ENCODE measurements at places on chromosomes 2 and 18. TPM values are rescaled to one million over a fixed set of nuclear protein-coding genes. Genes with fewer than 3 reads are reported as not detected.

LOXHD1 gene
- 2.9 TPM for total RNA-seq

RND3 gene
- 20.8 TPM for total RNA-seq

- DNase-seq: no peak
These were observed 42.1 kb upstream of the ITSN2 start for GRCh38 chr2:24402242-24403097.

- no peak for DNase-seq
These were observed 113.3 kb downstream of the MYO1B start for GRCh38 chr2:191358325-191359025.

WDR54 gene
- total RNA-seq: 14.5 TPM

ABCB11 gene
- 0.32 TPM for total RNA-seq

DNA sequence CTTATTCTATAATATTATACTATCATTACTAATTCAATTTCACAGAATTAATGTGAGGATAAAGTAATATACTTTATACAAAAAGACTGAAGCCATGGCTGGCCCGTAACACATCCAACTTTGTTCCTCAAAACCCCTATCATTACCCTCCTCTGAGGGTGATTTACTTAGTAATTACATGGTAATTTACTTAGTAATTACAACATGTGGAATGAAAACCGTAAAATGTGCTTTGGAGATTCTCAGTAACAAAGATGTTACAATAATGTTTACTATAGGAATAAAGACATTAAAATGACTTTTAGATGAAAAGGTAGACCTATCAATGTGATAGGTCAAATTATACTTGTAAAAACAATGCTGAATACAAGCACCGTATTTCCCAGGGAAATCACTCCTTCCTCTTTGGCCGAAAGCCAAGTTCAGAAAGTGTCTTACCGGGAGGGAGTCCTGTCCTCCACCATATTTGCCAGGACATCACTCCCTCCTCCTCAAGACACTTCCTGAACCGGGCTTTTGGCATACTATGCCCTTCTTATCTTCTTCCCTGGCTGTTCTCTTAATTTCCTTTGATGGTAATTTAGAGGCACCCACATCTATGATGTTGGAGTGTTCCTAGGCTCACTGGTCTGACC is 1047.8 kb downstream of the SOCS6 start:
- no peak for DNase-seq

GKN1 gene
- total RNA-seq: not detected

GRCh38 chr2:17104454-17104853 is 413.8 kb downstream of the RAD51AP2 start:
- no peak for DNase-seq

FKBP1B gene
- 16.4 TPM for total RNA-seq

GRCh38 chr2:213818436-213818835 is 534.2 kb downstream of the SPAG16 start:
- DNase-seq: no peak

DNA sequence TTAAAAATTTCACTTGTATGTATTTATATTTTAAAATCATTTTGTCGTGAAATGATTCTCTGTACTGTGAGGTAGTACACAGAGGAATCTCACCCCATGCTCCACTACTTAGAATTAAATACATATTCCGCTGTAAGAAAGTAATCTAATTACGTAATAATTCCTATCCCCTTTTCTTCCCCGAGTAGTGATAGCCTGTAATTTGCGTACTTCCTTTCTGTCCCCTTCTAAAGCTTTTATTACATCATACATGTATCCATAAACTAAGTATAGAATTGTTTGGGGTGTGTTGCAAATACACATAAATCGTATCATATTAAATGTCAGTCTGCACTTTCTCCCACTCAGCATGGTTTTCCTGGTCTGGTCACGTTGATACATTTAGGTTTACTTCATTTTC is 12.4 kb upstream of the CHCHD5 start:
- no peak for DNase-seq

DNA sequence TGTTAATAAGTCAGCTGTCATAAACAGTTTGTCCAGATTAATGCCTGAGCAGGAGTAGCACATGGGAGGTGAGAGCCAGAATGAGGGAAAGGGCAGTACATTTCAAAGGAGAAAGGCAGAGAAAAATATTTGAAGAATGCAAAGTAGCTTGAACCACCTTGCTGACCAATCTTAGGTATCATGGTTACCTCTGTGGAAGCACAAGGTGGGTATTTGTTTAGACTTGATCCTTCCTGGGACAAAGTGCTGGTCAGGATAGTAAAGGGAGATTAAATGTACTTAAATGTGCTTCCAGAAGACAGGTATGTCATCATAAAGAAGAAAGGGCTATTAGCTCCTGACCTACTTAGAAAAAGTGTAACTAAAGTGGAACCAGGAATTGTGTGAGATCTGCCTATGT is 105.0 kb downstream of the LRRTM1 start:
- no peak for DNase-seq

- DNase-seq: no peak
These were observed 120.0 kb upstream of the EPC2 start for GRCh38 chr2:148524519-148524919.

IL36G gene
- total RNA-seq: not detected

GRCh38 chr2:30115141-30115980 is 31.4 kb upstream of the YPEL5 start:
- peak; percentile 81 for DNase-seq

DNA sequence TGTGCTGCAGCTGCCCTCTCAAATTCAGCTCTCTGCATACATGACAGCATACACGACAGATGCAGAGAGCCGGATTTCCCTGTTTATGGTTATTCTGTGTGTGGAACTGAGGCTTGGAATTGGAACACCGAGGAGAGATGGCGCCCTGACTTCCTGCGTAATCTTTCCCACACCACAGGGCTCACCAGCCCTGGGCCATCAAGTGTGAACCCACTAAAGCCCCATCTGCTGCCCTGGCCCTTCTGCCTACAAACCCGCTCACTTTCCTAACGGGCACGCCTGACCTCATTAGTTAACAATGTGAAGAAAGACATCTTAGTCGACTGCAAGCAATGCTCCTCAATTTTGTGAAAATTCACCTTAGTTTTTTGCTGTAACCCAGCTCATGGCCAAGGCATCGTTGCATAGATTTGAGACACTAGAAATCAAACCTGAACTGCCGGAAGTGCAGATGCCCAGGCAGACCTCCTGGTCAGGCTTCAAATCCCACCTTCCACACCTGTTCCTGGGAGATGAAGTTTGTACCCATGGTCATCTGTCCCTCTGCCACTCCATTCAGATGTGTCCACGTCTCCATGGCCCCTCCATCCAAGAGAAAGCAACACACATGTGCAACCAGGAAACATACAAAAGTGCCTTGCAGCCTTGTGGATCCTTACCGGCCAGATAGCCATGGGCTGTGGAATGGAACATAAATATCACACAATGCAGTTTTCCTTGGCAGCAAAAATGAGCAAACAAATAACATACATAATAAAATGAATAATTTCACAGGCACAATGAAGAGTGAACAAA is 5.0 kb upstream of the CIDEA start:
- no peak for DNase-seq

CSRNP3 gene
- total RNA-seq: 2.3 TPM

- no peak for DNase-seq
These were observed 5.3 kb downstream of the OSR1 start for GRCh38 chr2:19352946-19353720.

DNA sequence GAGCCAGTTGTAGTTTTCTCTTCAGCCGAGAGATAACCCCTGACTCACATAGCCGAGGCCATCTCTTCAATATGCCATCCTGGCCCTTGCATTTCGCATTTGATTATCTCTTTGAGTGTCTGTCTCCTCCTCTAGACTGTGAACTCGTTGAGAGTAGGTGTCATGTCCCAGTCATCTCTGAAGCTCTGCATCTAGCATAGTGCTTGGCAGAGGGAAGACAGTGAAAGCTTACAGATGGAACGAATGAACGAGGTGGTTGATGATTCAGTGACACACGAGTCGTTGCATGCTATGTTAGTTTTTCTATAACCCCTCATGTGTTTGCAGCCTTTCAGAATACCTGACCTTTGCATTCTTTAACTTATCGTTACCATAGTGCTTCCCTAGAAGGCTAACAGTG is 59.9 kb upstream of the CYRIA start:
- no peak for DNase-seq

All from lower lobe of right lung (tissue), 2 donors.